ENCODE measurements at places on chromosomes 6 and 20.

DNA sequence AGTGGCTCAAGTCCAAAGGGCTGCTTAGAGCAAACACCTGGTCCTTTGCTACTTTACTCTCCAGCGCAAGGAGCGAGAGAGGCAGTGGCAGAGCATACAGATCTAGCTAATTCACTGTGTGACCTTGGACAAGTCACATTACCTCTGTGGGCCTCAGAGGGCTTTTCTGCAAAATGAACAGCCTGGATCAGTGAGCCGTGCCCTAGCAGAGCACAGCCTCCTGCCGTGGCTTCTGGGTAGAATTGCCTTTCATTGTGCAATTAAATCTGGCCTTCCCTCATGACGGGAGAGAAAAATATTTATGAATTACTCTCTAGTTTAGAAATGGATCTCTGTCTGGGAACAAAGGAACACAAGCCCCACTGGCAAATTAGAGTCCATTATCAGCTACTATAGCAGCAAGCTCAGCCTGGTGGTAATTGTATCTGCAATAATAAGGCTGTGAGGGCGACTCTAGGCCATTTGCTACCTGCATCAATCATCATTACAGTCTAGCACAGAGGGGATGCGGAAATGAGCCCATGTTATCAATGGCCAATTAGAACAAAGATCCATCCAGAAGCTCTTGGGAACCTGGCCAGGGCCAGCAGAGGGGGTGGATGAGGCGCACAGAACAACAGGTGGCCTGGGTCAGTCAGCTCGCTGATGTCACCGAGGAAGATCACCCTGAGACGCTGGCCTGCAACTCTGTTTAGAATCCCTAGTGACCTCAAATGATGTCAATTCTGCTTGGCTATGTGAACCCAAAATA lies 114.2 kb upstream of the LY86 start:
- DNase-seq: no peak

DNA sequence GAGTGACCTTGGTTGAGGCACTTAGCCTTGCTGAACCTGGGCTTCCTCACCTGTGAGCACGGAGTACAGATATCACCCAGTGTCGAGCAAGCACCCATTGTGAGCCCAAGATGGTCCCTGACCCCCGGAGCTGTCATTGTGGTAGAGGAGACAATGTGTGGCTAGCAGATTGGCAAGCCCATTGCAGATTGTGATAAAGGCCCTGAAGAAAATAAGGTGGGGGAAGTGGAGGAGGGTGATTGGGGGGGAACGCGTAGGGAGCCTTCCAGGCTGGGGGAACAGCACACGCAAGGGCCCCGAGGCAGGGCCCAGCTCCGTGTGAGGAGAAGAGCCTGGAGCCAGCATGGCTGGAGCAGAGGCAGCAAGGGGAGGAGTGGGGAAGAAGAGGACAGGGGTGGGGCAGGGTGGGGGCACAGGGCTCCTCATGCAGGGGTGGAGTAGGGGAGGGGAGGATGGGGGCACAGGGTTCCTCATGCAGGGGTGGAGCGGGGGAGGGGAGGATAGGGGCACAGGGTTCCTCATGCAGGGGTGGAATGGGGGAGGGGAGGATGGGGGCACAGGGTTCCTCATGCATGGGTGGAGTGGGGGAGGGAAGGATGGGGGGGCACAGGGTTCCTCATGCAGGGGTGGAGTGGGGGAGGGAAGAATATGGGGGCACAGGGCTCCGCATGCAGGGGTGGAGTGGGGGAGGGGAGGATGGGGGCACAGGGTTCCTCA lies 7.0 kb downstream of the CEBPB start:
- no peak for DNase-seq

- DNase-seq: no peak
These were observed 563.5 kb downstream of the GRIK2 start for GRCh38 chr6:101956961-101957360.

GRCh38 chr6:38678178-38678760 lies 24.7 kb downstream of the GLO1 start:
- no peak for DNase-seq

DNA sequence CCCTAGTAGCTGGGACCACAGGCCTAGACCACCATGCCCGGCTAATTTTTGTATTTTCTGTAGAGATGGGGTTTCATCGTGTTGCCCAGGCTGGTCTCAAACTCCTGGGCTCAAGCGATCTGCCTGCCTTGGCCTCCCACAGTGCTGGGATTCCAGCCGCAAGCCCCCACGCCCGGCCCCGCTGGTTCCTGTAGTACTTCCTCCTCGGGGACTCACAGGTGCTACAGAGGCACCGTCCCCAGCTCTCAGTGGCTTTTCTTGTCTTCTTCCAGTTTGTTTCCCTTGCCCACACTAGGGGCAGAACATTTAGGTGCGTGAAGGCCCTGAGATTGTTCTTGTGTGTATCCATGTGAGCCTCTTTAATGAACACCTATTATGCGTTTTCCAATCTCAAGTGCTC lies 773 bp upstream of the ZBP1 start:
- DNase-seq: no peak

- DNase-seq: no peak
These were observed 5.1 kb downstream of the TP53RK start for GRCh38 chr20:46683939-46684750.

GRCh38 chr20:17504066-17504897 lies 26.9 kb downstream of the BFSP1 start:
- peak; percentile 10 for DNase-seq

GRCh38 chr6:170470734-170471133 lies 82.4 kb downstream of the PSMB1 start:
- no peak for DNase-seq

DNA sequence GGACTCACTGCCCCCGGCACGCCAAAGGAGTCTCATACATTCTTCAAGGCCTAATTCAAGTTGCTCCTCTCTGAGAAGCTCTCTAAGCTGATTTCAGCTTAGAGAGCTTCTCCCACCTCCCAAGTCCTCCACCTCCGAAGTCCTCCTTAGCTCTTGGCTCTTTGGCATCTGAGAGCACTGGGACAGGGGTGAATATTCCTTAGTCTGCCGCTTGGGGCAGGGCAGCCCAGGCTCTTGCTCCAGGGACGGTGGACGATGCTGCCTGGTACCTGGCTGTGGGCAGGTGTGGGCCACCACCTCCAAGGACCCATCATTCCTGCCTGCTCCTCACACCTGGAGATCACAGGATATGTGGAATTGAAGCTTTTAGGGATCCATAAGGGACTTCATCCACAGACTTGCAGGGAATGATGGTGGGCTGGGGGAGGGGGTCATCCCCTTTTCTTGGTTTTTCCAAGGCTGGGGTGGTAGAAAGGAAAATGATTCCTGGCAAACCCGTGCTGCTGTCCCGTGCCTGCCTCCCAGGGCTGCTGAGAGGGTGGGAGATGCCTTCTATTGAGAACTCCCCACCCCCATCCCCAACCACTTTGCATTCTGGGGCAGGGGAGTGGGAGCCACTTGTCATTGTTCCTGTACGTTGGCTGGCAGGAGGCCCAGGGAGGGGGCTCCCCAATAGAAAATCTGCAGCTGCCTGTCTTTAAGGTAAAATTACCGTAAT lies 57.4 kb downstream of the ARHGAP40 start:
- DNase-seq: peak; percentile 22

DNA sequence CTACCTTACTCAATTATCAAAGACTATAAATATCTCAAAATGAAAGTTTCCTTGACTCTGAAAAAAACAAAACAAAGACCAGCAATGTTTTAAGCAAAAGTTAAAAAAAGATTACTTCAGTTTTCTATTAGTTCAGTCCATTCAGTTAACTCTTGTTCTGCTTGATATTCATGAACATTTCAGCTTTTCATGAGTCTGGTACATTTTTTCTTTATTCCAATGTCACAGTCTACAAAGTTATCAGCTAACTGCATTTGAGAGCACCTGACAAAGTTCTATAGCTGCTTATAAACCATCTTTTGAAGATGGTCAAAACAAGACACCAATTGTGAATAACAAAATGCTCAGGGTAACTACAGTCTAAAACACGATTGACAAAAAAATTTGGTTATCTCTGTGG lies 156.1 kb upstream of the NOX3 start:
- DNase-seq: no peak

GRCh38 chr6:72522735-72523141 lies 99.1 kb upstream of the KCNQ5 start:
- peak; percentile 21 for DNase-seq

DNA sequence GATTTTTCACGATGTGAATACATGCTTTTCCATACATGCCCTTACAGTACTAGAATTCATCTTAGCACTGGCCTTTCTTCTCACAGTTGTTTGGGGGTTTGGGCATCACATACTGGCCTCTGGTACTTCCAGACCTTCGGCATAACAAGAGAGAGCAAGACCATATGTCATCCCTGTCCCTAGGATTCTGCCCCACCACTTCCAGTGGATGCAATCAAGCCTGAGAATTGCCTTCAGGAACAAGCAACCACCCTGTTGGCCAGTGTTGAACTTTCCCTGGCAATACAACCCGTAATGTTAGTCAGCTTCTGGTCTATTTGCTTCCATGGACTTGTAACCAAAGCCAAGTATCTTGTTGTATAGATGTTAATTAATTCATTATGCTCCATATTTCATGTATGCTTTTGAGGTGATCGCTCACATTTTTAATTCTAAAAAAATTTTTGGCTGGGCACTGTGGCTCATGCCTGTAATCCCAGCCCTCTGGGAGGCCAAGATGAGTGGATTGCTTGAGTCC lies 15.4 kb upstream of the SLPI start:
- no peak for DNase-seq

GRCh38 chr6:136579800-136580199 lies 29.6 kb upstream of the MAP7 start:
- no peak for DNase-seq

Measured in activated T-cell treated with anti-CD3 and anti-CD28 coated beads, Interleukin-2, amount 50 U/mL, for 72 hours (primary cell).